ENCODE measurements at places on chromosomes 7 and 10.

DNA sequence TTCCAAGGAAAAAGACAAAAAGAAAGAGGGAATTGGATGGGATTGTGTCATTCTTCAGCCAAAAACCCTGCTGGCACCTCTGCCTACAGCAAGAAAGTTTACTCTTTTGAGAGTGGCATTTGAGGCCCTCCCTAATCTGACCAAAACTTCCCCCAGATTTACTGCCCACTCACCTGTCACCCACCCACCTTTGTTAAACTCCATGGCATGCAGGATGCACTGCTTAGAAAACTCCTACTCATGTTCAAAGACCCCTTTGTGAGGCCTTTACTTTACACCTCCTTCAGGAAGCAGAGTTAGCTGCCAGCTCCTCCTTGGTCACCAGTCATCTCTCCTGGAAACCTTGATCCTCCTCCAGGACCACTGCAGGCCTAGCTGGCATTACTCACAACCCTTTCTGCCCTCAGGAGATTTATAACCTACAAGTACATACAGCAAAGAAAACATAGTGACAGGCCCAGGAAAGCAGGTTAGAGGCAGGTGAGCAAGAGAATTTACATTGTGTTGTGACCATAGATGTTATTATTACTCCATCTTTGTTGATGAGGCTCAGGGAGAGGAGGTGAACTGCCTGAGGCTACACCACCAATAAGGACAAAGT, 10.3 kb upstream of the PLAC9 start:
- DNase-seq = no peak

GRCh38 chr7:47032536-47032908, 549.4 kb downstream of the TNS3 start:
- no peak for DNase-seq

DNA sequence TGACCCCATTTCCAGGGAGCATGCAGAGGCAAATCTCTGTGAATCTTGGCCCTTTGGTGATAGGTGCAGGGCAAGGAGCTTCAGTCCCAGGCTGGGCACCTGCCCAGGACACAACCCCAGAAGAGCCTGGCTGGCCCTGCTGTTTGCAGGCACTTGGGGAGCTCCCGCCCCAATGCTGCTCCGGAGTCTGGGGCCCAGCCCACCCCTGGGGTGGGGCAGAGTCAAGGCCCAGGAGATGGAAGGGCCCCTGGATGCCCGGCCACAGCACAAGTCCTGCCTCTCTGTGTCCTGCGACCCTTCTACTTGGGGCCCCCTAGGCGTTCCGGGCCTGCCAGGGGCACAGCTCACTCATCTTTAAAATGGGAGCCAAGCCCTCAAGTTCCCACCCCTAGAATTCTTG, 24.7 kb downstream of the PDGFA start:
- no peak for DNase-seq

- no peak for DNase-seq
Observed at GRCh38 chr7:176381-176780, 16.0 kb upstream of the FAM20C start.

- no peak for DNase-seq
Observed at GRCh38 chr10:100987685-100988049, 324 bp downstream of the TWNK start.

GRCh38 chr7:84248843-84249242, 54.3 kb upstream of the SEMA3A start:
- no peak for DNase-seq

DNA sequence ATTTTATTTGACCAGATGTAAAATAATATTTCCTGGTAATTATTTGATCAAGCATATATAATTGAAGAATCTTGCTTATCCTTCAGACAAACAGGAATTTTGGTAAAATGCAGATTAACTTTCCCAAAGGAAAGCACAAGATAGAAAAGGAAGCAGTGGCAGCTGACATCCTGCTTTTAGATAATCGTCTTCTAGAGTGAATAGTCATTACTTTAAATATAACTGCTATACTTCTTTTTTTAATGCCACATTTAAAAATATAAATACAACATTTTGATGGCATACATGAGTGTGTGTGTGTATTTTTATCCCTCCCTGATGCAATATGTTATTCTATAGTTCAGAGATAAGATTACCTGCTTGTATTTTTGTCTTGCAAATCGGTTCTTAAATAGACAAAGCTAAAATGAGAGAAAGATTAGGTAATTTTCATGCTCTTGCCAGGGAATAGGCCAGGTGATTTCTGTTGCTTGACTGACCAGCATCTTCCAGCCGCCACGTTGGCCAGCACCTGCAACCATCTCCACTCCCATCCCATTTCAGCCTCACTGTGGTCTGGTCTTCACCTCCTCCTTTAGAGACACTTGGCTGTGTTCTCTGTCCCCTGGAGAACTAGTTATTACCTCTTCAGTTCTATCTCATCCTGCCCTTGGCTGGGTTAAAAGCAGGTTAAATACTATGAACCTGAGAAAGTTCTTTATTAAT, 58.1 kb downstream of the MDFIC start:
- no peak for DNase-seq

DNA sequence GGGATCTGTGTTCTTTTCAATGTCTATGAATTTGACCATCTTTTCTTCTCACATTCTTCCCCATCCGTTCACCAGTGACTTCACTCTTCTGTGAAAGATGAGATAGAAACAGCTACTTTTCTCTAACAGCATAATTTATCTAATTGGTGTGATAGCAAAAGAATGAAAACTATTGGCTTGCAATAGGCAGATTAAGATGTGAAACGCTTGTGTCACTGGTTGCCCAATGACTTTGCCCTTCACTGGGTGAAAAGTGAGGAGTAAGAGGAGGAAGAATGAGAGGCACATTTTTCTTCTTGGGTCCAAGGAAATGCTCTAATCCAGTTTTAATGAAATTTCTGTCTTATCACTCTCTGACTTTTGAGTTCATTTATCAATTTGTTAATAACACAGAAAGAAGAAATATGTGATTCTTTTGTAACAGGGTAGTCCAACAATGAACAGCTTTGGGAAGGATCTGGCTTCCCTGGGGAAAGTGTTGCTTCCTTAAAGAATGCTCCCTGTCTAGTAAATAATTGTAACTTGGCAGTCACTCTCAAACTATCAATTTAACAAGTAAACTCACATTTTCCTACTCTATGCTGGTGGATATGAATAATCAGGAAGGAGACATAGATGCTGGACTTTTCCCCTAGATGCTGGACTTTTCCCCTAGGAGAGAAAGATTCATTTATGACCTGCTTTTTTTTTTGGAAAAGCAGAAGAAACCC, 35.1 kb downstream of the BET1 start:
- DNase-seq = no peak

GRCh38 chr10:34821587-34822585, 6.8 kb upstream of the PARD3 start:
- no peak for DNase-seq

DNA sequence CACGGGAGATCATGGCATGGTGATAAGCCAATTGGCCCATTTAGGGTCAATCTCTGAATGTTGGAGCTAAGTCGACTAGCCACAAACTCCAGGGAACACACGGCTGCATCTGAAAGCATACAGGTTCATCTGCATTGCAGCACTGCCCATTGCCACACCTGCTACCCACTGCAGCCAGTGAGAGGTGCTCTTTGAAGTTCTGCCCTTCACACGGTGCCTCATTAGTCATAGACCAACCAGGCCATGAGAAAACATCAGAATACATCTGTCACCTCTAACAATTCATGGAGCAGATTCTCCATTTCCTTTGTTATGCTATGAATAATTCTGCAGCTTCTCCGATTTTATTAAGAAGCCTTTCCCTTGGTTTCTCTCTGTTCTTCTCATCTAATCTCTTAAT, 65.7 kb upstream of the FAM204A start:
- DNase-seq = no peak

GRCh38 chr10:64093946-64094535, 572.8 kb downstream of the REEP3 start:
- DNase-seq = no peak

DNA sequence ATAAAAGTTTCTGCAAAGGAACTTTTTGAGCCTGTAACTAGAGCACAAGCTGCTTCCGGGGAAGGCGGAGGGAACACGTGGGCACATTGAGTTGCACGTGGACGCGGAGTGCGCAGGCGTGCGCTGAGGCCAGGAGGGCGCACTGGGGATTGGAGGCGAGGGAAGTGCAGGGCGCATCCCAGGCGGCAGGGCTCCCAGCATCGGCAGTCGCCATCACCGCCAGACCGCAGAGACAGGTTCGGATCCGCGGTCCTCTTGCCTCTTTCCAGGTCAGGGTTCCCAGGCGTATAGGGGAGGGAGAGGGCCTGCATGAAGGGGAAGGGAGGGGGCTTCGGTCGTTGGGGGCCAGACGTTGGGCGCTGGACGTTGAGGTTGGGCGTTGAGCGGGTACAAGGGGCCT, at the start of gene TDRD1:
TDRD1 (plus strand) TSS at position 206 of the 400 bp plus-strand sequence. CDS start 8,479 bp downstream, outside the sequence.
- no peak for DNase-seq

DNA sequence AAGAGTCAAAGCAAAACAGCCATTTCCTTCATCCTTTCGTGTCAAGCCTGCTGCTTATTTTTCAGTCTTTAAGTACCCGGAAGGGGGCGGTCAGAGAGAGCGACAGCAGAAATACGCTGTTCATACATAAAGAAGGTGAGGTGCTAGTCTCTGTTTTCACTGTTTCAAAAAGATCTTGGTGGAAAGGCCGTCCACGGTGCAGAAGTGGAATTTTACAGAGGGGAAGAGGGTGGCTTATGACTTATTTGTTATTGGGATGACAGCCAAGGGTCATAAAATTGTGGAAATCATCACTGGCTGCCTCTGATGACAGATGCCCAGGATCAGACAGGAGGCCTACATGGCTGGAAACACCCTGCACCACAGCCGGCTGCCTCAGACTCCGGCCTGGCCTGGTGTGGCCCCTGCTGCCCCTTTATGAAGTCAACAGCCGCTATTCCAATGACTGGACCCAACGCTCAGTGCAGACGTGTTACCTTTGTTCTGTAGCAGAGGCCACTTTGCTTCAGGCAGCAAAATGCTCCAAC, 57.0 kb downstream of the HIPK2 start:
- DNase-seq = no peak

DNA sequence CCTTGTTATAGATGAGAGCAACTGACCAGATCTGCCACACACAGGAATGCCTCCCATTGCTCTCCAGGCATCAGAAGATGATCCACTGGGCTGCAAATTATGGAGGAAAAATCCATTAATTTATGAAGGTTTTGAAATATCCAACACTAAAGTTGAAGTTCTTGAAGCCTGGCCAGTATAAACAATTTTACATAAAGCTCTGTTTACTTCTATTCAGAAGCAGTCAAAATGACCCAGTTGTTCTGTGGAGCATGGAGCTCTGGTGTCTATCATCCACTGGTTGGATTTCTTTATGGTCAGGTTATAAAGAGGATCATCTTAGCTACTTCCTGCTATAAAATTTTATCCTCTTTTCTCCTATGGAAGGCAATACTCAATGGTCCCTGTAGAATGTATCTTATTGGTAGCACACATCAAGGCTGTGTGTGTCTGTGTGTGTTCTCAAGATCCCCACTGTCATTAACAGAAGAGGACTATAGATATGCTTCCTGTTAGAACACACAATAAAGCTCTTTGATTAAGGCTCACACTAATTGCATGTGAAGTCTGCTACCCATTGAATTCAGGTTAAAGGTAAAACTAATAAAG, 747.4 kb downstream of the SUGCT start:
- no peak for DNase-seq

DNA sequence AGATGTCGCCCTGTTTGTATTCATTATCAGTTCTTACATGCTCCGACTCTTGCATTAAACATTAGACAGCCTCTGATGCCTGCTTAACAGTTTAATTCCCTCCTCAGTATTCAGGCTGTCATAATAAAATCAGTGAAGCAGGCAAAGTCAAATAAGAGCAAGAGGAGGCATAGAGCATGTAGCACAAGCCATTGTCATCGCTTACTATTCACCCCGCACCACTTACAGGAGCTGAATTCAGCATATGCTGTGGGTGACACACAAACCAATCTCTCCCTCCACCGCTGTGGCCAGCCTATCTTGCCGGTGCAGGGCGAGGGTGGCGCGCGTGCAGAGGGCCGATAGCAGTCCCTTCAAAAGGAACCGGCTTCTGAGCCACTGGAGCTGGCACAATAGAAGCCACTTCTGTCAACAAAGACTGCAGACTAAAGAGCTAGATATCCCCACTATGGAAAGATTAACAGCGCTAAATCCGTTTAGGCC, 433.2 kb upstream of the MGMT start:
- DNase-seq = no peak

GRCh38 chr7:99573257-99573656, 14.8 kb downstream of the ZNF655 start:
- DNase-seq = no peak

- no peak for DNase-seq
Observed at GRCh38 chr7:142248166-142249160, 9.4 kb downstream of the PRSS58 start.

GRCh38 chr10:100496567-100496966, 23.1 kb downstream of the SEC31B start:
- DNase-seq = no peak

DNA sequence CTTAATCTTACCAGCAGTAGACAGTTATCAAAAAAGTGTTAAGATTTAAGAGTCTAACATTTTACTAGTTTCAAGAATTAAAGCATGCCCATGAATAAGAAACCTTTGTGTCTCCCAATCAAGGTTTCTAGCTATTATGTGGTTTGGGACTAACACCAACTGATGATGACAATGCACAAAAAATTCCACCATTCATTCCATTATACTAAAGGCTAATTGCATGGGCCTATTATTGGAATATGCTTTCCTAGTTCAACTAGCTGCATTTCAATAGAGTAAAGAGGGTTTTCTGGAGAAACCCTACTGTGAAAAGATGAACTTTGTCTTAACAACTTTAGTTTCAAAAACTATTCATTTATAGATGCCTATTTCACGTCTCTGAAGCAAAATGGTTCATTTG, 44.6 kb downstream of the UBE2H start:
- no peak for DNase-seq

DNA sequence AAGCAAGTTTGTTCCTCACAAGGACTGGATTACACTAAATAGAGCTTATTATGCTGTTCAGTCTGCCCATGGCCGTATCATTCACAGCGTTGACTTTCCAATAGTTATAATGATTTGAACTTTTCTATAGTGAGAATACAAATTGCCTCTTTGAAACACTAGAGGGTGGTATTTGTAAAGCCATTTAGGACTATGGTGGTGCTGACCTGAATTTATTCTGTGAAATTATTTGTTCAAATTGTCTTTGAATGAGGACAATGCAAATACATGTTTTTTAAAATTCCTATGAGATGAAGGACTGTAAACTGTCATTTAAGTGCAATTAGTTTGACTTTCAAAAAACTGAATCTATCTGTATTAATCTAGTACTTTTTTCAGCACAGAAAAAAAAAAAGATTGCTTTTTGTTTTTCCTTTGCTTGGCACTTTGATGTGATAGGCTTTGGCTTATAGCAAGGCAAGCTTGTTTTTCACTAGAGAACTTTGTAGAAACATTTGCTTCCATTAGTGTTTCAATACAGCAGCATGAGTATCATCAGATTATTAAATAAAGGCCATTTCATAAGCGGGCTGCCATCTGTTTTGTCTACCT, 122.7 kb upstream of the TMEM229A start:
- no peak for DNase-seq

DNA sequence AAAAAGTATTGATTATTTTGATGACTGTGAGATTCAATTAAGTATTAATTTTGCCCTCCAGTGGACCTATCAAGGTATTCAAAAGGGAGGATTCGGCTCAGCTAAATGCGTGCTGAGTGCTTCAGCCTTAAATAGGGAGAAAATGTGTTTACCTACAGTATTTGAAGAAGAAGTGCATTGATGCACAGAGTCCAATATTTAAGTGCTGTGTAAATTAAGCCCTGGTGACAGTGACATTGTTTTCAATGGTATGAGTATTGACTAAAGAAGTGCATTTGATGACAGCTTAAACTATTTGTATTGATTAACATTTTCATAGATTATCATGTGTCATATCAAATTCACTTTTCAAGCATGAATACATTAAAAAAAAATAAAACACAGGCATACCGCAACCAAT, 106.6 kb downstream of the POU6F2 start:
- no peak for DNase-seq

GRCh38 chr7:122768827-122769226, 66.1 kb upstream of the RNF148 start:
- no peak for DNase-seq
